Type B pancreatic cell (in vitro differentiated cells): ENCODE measurements at places on chromosomes 12 and 14.

GRCh38 chr14:103139132-103140025 is 16.1 kb downstream of the TNFAIP2 start:
- no peak overlapping the region for H3K27ac ChIP-seq
- peaks cover 5% of the 10 kb centered on the region for H3K36me3 ChIP-seq
- H3K4me1 ChIP-seq = peaks cover 48% of the 10 kb centered on the region
- H3K27me3 ChIP-seq = peaks cover 7% of the 10 kb centered on the region
- H3K4me3 ChIP-seq = peak overlapping the region; percentile 62

- H3K4me1 ChIP-seq = peaks cover 17% of the 10 kb centered on the region
- peak overlapping the region; percentile 99 for H3K4me3 ChIP-seq
- peak; percentile 75 for DNase-seq
- no peaks in the 10 kb centered on the region for H3K27me3 ChIP-seq
These were observed 652 bp downstream of the BAZ1A start for GRCh38 chr14:34874386-34875030.

DNA sequence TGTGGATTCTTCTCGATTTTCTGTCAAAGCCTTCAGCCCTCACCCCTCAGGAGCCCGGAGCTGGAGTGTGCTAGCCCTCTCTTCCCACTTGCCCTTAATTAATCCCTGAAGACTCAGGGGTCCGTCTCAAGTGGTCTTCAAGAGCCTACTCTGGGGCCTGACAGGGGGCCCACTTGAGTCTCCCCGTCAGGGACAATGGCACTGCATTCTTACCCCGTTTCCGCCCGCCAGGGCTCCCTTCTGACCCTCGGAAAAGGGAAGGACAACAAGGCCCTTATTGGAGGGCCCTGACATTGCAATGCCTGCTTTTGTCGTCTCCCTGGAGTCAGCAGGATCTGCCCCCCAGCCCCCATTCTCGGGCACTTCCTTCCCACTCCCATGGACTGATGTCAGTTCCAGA is 34.4 kb downstream of the TBX3 start:
- H3K4me1 ChIP-seq = no peaks in the 10 kb centered on the region
- no peaks in the 10 kb centered on the region for H3K36me3 ChIP-seq
- H3K27ac ChIP-seq = no peak overlapping the region
- DNase-seq = no peak
- H3K4me3 ChIP-seq = no peak overlapping the region
- peaks cover 6% of the 10 kb centered on the region for H3K27me3 ChIP-seq

GRCh38 chr12:46349253-46349652 is 23.3 kb downstream of the SLC38A2 start:
- H3K36me3 ChIP-seq = no peaks in the 10 kb centered on the region
- no peaks in the 10 kb centered on the region for H3K27me3 ChIP-seq
- no peak for DNase-seq
- H3K4me1 ChIP-seq = no peaks in the 10 kb centered on the region
- no peak overlapping the region for H3K27ac ChIP-seq

- no peaks in the 10 kb centered on the region for H3K4me1 ChIP-seq
- H3K27ac ChIP-seq = peak overlapping the region; percentile 97
- no peaks in the 10 kb centered on the region for H3K27me3 ChIP-seq
- peak; percentile 11 for DNase-seq
- no peaks in the 10 kb centered on the region for H3K36me3 ChIP-seq
These were observed 51.3 kb downstream of the JAG2 start for GRCh38 chr14:105117257-105117646.

DNA sequence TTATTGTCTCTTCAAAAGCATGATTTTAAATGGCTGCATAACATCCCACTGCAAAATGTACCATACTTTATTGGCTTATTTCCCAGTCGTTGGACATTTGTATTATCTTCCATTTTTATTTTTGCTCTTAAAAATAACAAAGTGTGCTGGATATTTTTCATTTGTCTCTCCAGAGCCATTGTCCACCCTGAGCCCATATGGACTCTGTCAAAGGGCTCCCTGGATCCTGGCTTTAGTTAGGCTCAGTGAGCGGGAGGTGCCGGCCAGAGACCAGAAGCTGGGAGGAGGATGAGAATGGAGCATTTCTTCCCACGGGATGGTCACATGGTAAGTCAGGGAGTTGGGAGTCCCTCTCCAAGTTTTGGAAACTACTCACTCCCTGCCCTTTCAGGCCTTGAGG is 296.9 kb downstream of the NUAK1 start:
- no peaks in the 10 kb centered on the region for H3K36me3 ChIP-seq
- no peak for DNase-seq
- peaks cover 7% of the 10 kb centered on the region for H3K4me1 ChIP-seq
- no peak overlapping the region for H3K4me3 ChIP-seq
- peaks cover 23% of the 10 kb centered on the region for H3K27me3 ChIP-seq

DNA sequence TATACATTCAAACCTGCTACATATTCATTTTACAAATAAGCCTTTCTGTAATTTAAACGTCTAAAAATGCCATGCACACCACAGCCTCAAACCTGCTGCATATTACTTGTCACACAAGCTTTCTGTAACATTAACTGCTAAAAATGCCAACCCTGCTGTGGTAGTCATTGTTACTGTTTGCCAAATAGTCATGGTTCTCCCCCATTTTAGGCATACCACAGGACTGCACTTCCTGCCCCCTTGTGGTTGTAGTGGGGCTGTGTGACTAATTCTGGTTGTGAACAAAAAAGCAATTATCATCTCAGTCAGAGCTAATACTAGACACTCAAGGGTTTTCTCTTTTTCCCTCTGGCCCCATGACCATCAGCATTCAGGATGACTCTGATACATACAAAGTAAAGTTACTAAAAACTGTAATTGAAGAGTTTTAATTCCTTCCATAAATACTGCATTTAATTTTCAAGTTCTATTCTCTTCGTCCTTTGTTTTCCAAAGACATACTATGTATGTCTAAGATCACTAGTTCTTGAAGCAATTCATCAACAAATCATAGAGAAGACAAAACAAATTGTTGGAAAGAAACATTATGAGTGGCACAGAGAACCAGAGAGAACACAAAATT is 5.7 kb upstream of the SLC35F4 start:
- no peak overlapping the region for H3K27ac ChIP-seq
- DNase-seq = no peak
- H3K4me3 ChIP-seq = no peak overlapping the region
- H3K4me1 ChIP-seq = no peaks in the 10 kb centered on the region

- DNase-seq = no peak
- no peaks in the 10 kb centered on the region for H3K27me3 ChIP-seq
- H3K36me3 ChIP-seq = no peaks in the 10 kb centered on the region
- peaks cover 28% of the 10 kb centered on the region for H3K4me1 ChIP-seq
- H3K27ac ChIP-seq = no peak overlapping the region
These were observed 898.1 kb downstream of the GALC start for GRCh38 chr14:87094913-87095312.

DNA sequence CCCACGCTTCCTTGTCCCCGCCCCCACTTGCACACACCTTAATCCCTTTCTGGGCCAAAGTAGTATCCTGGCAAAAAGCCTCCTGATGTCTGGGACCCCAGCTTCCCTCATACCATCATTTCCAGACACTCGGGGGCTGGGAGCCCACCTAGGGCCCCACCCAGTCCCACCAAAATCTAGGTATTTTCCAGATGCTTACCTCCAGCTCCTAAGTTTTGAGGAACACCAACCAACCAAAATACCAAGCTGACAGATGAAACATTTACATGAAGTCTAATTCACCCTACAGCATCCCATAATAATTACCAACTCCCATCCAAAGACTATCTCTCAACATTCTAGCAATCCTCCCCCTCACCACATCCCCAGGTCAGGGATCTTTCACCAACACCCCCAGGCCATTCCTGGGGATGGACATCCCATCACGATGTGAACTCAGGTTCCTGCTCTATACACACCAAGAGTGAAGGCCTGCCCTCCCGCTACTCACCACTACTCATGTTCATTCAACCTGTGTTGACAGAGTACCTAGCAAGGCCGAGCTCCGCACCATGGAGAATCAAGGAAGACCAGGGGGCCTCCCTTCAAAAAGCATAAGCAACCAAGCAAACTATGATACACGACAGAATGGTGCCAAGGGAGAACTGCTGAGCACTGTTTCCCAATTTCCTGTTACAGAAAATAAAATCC is 1.6 kb upstream of the CHD4 start:
- no peak for DNase-seq
- peaks cover 31% of the 10 kb centered on the region for H3K4me1 ChIP-seq
- no peaks in the 10 kb centered on the region for H3K27me3 ChIP-seq
- peaks cover 18% of the 10 kb centered on the region for H3K36me3 ChIP-seq
- H3K4me3 ChIP-seq = no peak overlapping the region
- no peak overlapping the region for H3K27ac ChIP-seq

GRCh38 chr14:32941668-32942065 is 3.0 kb downstream of the NPAS3 start:
- H3K27me3 ChIP-seq = peaks cover 63% of the 10 kb centered on the region
- DNase-seq = no peak
- H3K27ac ChIP-seq = no peak overlapping the region
- peaks cover 3% of the 10 kb centered on the region for H3K36me3 ChIP-seq
- peak overlapping the region; percentile 11 for H3K4me3 ChIP-seq

DNA sequence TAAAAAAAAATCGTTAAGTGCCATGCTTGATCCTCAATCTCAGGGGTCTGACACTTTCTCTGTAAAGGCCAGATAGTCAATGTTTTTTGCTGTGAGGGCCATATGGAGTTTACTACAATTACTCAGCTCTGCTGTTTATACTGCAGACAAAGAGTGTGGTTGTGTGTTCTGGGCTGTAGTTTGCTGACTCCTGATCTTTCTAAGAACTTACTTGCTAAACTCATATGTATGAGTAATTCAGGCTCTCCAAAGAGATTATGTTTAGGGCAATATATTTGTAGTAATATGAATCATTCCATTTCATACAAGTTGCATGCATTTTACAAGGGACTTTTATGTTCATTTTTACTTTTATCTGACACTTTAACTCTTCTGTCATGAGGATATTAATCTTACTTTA is 188.2 kb downstream of the TMTC2 start:
- no peak overlapping the region for H3K27ac ChIP-seq
- H3K27me3 ChIP-seq = no peaks in the 10 kb centered on the region
- peaks cover 48% of the 10 kb centered on the region for H3K4me1 ChIP-seq
- H3K4me3 ChIP-seq = no peak overlapping the region

- no peak overlapping the region for H3K27ac ChIP-seq
These were observed 356.2 kb downstream of the NELL2 start for GRCh38 chr12:44519931-44520330.

DNA sequence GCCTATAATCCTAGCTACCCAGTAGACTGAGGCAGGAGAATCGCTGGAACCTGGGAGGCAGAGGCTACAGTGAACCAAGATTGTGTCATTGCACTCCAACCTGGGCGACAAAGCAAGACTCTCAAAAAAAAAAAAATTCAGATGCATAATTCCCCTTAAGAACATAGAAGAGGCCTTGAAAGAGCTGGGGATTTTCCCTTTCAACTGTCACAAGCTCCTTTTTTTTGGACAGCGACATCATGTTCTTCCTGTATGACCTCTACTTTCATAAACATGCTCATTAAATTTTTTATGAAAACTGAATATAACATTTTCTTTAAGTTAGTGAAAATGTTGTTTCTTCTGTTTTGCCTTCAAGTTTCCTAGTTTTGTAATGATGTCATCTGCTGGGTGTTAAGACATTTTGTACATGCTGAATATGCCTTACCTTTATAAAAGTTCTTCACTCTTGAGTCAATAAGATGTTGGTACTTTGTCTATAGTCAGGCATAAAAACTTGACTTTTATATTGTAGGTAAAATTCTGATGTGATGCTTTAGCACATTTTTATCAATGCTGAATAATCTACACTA is 76.0 kb downstream of the PTHLH start:
- no peak overlapping the region for H3K27ac ChIP-seq
- DNase-seq = no peak
- H3K4me1 ChIP-seq = peaks cover 5% of the 10 kb centered on the region
- H3K36me3 ChIP-seq = no peaks in the 10 kb centered on the region

GRCh38 chr14:70008284-70009262 is 129.4 kb downstream of the SMOC1 start:
- H3K27ac ChIP-seq = no peak overlapping the region
- H3K4me1 ChIP-seq = peaks cover 33% of the 10 kb centered on the region
- H3K4me3 ChIP-seq = no peak overlapping the region
- no peak for DNase-seq
- H3K36me3 ChIP-seq = no peaks in the 10 kb centered on the region
- no peaks in the 10 kb centered on the region for H3K27me3 ChIP-seq

GRCh38 chr14:23930742-23931141 is 22.8 kb upstream of the DHRS4 start:
- H3K4me1 ChIP-seq = peaks cover 5% of the 10 kb centered on the region
- H3K27ac ChIP-seq = no peak overlapping the region
- H3K27me3 ChIP-seq = peaks cover 7% of the 10 kb centered on the region
- no peak overlapping the region for H3K4me3 ChIP-seq
- no peak for DNase-seq

DNA sequence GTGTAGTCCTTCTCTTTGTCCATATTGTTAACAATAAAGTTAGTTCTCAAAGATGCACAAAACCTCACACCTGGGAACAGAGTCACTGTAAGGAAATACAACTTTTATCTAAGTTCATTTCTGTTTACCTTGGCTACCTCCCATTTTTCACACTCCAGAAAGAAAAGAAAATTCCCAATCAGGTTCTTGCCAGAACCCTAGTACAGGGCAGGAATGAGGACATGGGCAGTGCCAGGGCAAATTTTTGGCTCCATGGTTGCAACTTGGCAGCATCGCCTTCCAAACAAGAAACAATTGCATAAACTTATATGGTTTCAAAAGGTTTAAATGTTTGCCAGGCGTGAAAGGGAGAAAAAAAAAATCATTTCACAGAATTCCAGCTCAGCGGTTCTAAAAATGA is 296.3 kb upstream of the PRKD1 start:
- no peak for DNase-seq
- H3K4me1 ChIP-seq = peaks cover 4% of the 10 kb centered on the region
- H3K4me3 ChIP-seq = no peak overlapping the region
- no peaks in the 10 kb centered on the region for H3K36me3 ChIP-seq

GRCh38 chr12:14846876-14847580 is 3.7 kb upstream of the ART4 start:
- peaks cover 25% of the 10 kb centered on the region for H3K27me3 ChIP-seq
- H3K36me3 ChIP-seq = peaks cover 9% of the 10 kb centered on the region
- no peak for DNase-seq
- peaks cover 23% of the 10 kb centered on the region for H3K4me1 ChIP-seq
- H3K4me3 ChIP-seq = no peak overlapping the region
- H3K27ac ChIP-seq = no peak overlapping the region

DNA sequence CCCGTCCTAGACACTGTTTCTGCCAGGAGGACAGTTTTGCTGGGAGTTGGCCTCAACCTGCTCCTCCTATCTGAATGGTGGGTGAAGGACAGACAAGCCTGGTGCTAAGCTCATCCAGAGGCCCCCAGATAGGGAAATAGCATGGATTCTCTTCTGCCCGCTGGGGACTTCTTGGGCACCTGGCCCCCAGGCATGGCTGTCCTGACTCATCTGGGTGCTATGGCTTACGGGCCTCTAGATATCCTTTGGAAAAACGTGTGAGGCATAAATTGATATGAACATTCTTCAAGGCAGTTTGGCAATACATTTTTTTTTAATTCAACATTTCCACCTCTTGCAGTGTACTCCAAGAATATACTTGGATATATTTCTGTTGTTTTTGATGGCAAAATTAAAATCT is 8.6 kb downstream of the TECPR2 start:
- peaks cover 10% of the 10 kb centered on the region for H3K36me3 ChIP-seq
- peaks cover 5% of the 10 kb centered on the region for H3K4me1 ChIP-seq
- no peak for DNase-seq
- H3K4me3 ChIP-seq = no peak overlapping the region
- no peak overlapping the region for H3K27ac ChIP-seq
- H3K27me3 ChIP-seq = no peaks in the 10 kb centered on the region
